ENCODE measurements at places on chromosomes 5 and 9. TPM values are rescaled to one million over a fixed set of nuclear protein-coding genes. Genes with fewer than 3 reads are reported as not detected.

Gene IL5
- not detected for polyA plus RNA-seq

Gene OR13C4
- polyA plus RNA-seq = not detected

Gene ABO
- 0.96 TPM for polyA plus RNA-seq

Gene MARCHF11
- not detected for polyA plus RNA-seq

Gene SKP2
- 4.2 TPM for polyA plus RNA-seq

Gene SLC4A9
- 0.03 TPM for polyA plus RNA-seq

- no peak for DNase-seq
Observed at GRCh38 chr5:83538786-83539462, 67.4 kb downstream of the VCAN start.

- no peak for DNase-seq
Observed at GRCh38 chr9:19456996-19457692, 48.3 kb downstream of the ACER2 start.

DNA sequence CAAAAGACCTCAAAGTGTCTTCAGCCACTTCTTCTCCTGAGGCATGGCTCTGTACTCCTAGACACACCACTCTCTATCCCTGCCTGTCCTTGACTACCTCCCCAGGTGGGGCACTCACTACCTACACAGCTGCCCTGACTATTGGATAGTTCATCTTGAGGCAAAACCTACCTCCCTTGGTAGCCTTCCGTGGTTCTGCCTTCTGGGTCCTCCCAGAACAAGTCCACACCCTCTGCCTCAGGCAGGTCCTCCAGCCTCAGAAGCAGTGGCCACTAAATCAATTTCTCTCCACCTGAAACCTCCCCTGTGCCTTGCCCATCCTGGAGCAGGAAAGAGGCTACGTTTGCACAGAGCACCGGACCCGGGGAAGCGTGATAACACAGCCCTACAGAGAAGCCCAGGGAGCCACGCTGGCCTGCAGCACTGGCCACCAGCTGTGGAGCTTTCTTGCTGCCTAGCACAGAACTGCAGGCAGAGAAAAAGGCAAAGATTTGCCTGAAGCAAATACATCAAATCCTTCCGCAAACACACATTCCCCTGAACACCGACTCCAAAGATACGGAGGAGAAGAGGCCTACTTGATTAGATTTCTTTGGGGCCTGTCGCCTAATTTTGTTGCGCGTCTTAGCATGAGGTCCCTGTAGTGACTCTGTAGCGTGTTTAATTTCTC lies 141.8 kb downstream of the C9orf50 start:
- no peak for DNase-seq

GRCh38 chr5:31273161-31273560 lies 79.7 kb downstream of the CDH6 start:
- DNase-seq = no peak

DNA sequence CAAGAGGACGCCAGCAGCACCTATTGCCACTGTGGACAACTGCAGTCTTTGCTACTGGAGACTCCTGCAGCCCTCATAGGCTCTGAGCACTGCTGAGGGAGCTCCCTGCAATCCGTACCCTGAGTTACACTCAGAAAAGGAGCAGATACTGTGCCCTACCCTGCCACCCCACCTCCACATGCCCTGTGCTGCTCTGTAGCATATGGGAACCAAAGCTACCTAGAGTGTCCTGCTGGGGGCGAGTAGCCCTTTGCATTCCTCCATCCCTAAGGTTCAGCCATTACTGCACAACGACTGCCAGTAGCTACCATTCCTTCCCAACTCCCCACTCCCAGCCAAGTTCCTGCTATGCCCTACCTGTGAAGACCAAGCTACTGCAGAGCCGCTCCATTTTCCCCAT lies 90.2 kb upstream of the SNCAIP start:
- no peak for DNase-seq

DNA sequence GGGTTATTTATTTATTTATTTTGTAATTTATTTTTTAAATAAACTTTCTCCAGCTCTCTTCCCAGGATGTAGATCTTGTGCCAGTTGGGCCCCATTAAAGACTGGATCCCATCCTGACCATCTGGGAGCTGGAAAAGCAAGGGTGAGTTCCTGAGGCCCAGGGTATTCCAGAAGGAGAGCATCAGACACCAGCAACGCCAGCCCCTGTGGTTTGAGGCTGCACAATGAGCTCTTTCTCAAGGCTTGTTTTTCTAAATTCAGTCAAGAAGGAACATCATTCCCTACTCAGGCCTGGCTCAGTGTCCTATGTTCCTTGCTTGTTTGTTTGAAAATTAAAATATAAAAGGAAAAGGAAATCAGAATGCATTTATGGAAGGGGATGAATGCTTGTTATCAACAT lies 313.3 kb downstream of the EBF1 start:
- DNase-seq = no peak

DNA sequence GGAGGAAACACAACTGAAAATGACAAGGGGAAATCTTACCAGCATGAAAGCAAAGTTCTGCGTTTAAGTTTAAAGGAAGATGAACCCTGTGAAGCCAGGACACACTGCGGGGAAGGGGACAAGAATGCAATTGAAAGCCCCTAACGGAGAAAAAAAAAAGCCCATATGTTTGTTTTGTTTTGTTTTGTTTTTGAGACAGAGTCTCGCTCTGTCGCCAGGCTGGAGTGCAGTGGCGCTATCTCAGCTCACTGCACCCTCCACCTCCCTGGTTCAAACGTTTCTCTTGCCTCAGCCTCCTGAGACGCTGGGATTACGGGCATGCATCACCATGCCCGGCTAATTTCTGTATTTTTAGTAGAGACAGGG lies 2.9 kb downstream of the STK10 start:
- DNase-seq = no peak

GRCh38 chr5:90793183-90793582 lies 234.6 kb downstream of the ADGRV1 start:
- DNase-seq = no peak

DNA sequence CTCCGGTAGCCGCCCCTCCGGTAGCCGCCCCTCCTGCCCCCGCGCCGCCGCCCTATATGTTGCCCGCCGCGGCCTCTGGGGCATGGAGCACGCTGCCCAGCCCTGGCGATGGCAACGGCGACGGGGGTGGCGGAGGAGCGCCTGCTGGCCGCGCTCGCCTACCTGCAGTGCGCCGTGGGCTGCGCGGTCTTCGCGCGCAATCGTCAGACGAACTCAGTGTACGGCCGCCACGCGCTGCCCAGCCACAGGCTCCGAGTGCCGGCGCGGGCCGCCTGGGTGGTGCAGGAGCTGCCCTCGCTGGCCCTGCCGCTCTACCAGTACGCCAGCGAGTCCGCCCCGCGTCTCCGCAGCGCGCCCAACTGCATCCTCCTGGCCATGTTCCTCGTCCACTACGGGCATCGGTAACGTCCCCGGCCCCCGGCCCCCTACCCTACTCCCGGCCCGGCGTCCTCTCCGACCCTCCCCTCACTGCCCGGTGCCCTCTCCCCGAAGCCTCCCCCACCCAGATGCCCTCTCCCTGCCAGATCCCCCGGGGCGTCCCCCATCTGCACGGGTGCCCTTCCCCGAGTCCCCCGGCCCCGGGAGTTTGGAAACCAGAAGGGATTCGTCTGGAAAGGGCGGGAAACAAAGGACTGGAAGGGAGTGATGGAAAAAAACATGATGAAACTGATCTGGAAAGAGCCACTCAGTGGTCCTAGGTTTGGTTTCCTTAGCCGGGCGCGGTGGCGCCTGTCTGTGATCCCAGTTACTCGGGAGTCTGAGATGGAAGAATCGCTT lies 417 bp downstream of the SRD5A1 start:
- no peak for DNase-seq

GRCh38 chr9:133639613-133640012 lies 3.5 kb downstream of the DBH start:
- no peak for DNase-seq

DNA sequence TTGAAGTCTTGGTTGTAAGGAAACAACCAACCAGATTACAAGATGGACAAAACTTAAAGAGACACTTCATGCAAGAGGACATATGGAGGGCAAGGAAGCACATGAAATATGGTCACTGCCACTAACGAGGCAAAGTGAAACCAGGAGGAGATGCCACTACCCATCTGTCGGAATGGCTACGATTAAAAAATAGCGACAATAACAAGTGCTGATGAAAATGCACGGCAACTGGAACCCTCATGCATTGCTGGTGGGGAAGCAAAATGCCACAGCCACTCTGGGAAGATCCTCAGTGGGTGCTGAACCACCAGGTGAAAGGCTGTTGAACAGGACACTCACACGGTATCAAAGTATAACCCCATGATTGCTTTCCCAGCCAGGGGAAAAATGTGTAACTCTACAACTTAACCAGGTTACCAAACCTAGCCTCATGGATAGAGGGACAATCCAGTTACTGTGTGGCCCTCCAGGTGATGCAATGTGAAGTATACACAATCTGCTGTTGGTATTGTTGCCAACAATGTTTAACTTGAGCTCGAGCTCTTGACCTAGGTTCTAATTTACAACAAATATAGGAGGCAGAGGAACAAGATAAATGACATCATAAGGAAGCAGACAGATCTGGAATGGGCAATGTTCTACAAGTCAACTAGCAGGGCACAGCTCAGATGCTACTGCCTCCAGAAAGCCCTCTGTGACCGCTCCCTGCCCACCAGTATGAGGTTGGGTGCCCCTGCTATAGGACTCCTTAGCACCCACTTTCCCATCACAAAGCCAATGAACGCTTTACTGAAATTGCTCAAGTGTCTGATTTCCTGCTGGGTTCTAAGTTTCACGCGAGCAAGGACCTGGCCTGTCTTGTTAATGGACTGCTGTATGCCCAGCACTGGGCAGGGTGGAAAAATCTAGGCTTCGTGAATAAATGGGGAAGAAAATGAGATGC lies 25.8 kb downstream of the SH3PXD2B start:
- DNase-seq = no peak

GRCh38 chr9:124259158-124259808 lies 1.5 kb downstream of the NEK6 start:
- DNase-seq = peak; percentile 74

GRCh38 chr5:132662925-132663770 lies 5.2 kb downstream of the IL13 start:
- DNase-seq = peak; percentile 82

DNA sequence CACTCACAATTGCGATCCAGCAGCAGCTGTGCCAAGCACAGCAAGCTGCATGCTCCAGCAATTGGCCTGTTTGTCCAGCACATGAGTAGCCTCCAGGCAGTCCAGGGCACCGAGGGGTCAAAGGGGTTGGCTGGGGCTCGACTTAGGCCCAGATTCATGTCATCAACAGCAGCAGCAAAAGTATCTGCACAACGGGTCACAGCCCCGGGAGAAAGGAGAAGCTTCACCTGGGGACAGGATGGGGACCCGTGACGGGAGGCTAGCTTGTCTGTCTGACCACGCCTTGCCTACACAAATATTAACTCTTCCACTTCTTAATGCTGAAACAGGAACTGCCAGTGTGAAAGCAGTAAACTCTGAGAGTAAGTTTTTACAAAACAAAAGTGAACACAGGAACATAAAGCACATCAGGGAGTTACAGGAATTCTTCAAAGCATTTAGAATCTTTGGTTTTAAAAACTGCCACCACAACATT lies 191.2 kb downstream of the PIK3R1 start:
- DNase-seq = peak; percentile 83

GRCh38 chr9:21552244-21553170 lies 70.4 kb upstream of the IFNE start:
- no peak for DNase-seq

Measured in spleen (tissue), 13 donors.